Activated CD4-positive, alpha-beta T cell treated with anti-CD3 and anti-CD28 coated beads, Interleukin-2, amount 50 U/mL, for 24 hours (primary cell): ENCODE measurements at places on chromosomes 4 and X.
A peak's percentile ranks its signal among the peaks of the same experiment; 100 is the strongest.

DNA sequence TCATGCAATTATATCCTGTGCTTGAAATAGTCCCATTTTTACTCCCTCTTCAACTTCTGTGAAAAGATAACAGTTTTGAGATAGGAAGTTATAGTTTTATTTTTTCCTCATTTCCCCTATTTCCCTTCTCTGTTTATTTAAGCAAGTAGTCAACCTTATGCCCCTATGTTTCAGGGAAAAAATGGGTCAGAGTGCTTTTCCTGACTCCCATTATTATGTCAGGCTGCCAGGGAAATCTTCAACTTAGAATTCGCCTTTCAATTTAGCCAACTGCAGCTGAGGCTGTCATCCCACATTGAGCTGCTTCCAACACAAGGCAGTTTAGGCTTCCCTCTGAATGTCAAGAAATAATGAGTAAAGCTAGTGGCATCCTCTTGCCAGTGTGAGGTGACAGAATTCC lies 42.3 kb downstream of the NXT2 start:
- no peak for DNase-seq

DNA sequence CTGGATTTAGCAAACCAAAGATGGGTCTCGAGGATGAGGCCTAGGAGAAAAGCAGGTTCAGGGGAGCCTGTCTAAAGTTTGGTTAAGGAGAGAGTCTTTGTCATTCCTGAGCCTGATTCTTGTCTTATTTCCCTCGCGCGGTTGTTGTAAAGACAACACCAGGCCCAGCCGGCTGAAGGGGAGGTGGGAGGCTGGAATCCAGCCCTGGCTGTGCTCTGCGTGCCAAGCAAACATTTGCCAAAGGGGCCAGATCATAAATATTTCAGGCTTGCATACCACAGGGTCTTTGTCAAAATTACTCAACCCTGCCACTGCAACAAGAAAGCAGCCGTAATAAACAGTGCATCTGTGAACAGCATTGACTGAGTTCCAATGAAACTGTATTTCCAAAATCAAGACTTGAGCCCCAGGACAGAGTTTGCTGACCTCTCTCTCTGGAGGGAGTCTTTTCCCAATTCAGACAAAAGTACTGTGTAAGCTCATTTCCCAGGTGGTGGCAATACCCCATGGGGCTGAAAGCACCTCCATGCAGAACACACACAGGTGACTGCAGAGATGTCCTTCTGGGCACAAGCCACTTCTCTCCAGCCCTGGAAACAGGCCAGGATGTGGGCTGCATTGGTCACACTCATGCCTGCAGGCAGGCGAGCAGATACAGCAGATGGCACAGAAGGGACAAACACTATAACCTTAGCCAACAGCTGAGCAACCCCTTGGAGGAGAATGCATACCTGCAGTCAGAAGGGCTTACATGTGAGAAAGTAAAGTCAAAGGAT lies 320.3 kb downstream of the STK32B start:
- DNase-seq: no peak

GRCh38 chr4:189600718-189601435 lies 339.8 kb upstream of the FRG1 start:
- no peak for DNase-seq

GRCh38 chrX:16333453-16333852 lies 166.2 kb downstream of the MAGEB17 start:
- DNase-seq: no peak

DNA sequence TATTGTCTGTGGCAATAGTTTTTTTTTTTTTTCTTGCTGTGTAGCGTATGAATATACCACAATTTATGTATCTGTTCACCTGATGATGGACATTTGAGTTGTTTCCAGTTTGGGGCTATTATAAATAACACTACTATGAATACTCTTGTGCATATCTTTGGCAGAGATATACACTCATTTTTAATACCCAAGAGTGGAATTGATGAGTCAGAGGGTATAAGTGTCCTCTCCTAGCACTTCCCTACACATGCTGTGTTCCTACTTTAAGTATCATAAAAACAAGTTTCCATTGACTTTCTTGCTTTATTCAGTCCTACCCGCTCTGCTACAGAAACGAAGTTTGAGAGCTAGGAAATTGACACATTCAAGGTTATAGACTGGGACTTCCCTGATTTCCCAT lies 39.8 kb downstream of the XIAP start:
- DNase-seq: no peak

DNA sequence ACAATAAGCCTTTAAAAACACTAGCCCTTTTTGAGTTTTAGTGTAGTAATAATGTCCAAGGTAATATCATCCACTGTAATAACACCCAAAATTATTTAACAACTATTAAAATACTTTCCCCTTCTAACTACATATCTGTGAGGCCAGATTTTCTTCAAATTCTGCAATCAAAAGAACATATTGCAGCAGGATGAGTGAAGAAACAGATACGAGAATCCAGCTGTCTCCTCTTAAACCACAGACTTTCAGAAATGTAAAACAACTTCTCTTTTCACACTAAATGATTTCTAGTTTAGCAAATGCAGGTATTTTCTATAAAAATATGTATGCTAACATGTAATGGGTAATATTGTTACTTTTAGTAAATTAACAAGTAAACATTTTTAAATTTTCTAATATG lies 148.9 kb downstream of the PRDM5 start:
- DNase-seq: no peak

DNA sequence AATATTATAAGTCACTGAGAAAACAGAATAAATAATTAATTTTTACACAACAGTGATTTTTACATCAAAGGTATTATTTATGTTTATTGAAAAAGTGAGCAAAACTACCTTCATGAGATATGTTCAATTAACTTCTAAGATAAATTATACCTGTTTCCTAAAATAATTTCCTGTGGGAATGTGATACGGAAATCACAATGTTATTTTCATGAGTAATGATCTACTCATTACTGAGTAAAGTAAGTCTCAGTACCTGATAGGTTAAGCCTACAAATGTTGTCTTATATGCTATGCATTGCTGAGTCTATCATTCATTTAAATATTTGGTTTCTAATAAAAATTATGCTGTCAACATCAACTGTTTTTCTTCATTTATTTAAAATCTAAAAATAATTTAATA lies 324.0 kb downstream of the STPG2 start:
- DNase-seq: no peak

- DNase-seq: peak; percentile 4
Observed at GRCh38 chrX:135477576-135477975, 42.9 kb upstream of the INTS6L start.

- DNase-seq: no peak
Observed at GRCh38 chrX:110732266-110732665, 63.4 kb downstream of the CHRDL1 start.

DNA sequence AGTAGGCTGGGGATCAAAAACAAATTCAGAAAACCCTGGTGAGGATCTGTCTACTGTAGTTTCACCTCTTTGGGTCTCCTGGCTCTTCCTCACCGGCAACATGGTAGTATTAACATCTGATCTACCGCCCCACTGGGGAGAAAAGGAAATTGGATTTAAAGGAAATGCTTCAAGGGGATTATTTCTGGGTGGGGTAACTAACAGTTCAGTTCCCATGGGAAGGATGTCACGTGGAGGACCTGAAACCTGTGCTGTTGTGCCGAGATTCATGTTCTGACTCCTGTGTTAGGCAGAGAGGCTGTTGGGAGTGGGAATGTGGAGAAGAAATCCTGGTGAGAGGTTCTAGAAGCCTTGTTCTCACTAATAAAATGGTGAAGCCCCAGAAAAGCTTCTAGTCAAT lies 254.4 kb downstream of the BCOR start:
- DNase-seq: no peak

DNA sequence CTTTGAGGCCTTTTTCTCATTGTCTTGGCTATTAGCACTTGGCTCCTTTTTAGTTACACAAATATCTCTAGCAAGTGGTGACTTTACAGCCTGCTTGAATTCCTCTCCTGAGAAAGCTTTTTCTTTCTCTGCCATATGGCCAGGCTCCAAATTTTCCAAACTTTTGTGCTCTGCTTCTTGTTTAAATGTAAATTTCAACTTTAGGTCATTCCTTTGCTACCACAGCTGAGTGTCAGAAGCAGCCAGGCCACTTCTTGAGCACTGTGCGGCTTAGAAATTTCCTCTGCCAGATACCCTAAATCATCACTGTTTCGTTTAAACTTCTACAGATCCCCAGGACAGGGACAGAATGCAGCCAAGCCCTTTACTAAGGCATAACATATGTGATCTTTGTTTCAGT lies 222.4 kb downstream of the FBXO8 start:
- DNase-seq: no peak

- no peak for DNase-seq
Observed at GRCh38 chr4:6362896-6363295, 93.2 kb downstream of the WFS1 start.

DNA sequence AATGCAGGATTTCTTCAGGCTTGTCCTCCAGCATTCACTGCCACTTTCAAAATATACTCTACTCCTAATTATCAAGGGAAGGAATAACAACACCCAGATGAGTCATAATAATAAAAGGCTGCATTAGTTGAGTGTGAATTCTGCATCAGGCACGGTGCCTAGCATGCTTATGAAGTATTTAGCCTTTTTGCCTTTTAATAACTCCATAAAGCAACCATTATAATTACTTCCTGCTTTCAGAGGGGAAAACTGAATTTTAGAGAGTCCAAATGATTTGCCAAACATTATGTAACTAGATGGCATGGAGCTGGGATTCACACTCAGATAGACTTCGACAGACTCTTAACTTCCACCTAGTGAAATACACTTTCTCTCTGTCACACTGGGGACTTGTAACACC lies 2365.5 kb downstream of the PCDH7 start:
- DNase-seq: no peak

DNA sequence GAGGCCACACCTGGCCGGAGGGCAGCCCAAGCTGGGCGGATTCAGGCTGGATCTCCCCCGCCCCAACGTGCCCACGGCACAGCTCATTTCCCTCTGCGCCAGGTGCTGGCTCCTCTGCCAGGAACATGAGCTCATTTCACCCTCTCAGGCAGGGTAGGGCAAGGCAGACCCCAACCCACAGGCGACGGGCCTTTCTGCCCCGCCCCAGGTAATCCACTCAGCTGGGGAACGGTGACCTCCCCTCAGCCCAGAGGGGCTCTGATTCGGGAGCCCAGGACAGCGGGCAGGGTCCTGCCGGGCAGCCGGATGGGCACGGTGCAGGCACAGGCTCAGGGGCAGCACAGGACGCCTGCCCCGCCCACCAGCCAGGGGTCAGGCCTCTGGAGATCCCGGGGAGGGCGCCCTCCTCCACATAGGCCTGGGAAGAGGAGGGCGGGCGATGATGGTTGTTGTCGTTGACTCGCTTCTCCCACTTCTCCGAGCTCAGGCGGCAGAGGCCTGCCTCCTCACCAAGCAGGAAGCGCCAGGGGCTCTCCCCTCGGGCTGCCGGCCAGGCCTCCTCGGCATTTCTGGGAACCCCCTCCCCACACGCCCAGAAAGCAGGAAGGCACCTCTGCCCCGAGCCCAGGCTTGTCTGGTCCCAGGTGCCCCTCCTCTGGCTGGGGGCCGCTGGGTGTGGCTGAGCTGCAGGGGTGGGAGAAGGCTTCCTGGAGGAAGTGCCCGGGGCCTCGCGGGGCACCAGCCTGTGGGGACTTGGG lies 31.1 kb downstream of the TACC3 start:
- DNase-seq: no peak

DNA sequence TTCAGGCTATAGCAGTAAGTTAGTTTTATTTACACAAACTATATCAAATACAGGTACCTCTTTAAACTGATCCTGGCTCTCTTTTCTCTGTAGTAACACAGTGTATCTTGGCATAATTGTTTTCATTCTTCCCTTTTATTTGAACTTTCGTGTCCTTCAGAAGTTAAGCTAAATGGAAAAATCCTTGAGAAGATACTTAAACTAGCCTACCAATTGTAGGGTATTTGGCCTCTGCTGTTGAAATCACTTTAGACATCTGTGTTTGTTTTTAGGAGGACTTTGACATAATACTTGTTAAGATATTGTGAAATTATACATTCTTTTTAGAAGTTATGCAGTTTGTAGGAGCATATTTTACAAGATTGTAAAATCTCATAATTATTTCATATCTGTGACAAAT lies 90.3 kb upstream of the GK2 start:
- no peak for DNase-seq
